Stimulated activated naive CD4-positive, alpha-beta T cell treated with Interleukin-2 at 50 U/mL for 16 hours (primary cell): ENCODE measurements at places on chromosomes 16 and 17.
A peak's percentile ranks its signal among the peaks of the same experiment; 100 is the strongest.

DNA sequence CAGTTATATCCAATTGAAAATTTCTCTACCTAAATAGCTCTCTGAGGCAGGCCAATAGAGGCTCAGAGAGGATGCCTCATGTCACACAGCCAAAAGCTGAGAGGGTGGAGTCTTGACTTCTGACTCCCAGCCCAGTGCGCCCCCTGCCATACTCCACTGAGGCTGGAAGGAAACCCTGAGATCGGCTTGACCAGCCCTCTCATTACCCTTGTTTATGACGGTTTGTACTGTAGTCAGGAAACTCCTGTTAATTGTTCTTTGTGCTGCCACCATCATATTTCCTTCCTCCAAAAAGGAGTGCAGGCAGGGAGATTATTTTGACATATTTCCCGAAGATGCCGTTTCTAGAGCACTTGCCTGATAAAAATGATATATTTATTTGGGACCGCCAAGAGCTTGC lies 107.9 kb downstream of the AIPL1 start:
- no peak for DNase-seq

DNA sequence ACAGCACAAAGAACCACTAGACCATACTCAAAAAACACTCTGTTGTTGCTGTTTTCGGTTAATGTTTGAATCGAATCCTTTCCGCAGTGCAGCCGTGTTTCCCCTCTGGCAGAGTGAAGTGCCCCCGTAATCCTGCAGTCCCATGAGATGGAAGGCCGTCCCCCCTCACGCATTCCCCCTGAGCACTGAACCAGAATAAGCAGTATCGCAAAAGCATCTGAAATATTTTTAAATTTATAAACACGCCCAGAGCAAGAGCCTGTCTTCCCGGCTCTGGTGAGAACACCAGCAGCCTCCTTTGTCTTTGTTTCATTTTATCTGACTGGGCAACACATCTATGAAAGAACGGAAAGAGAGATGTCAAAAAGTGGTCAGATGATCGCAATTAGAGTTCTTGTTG lies 121.0 kb upstream of the ADAMTS18 start:
- DNase-seq: no peak

GRCh38 chr17:77501101-77501566 lies 360.4 kb downstream of the SEC14L1 start:
- no peak for DNase-seq

DNA sequence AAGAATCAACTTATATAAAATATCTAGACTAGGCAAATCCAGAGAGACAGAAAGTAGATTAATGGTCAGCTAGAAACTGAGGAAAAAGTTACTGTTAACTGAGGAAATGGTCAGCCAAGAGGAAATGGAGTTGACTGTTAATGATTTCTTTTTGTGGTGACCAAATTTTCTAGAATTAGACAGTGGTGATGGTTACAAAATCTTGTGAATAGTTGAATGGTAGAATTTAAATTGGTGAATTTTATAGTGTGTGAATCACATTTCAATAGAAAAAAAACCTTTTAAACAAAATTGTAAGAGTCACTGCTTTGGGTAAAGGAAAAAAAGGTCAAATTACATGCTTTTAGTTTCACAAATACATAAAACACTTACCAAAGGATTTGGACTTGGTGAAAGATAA lies 30.0 kb downstream of the APPBP2 start:
- no peak for DNase-seq

- no peak for DNase-seq
Observed at GRCh38 chr17:3727041-3727440, 3.3 kb downstream of the HASPIN start.

DNA sequence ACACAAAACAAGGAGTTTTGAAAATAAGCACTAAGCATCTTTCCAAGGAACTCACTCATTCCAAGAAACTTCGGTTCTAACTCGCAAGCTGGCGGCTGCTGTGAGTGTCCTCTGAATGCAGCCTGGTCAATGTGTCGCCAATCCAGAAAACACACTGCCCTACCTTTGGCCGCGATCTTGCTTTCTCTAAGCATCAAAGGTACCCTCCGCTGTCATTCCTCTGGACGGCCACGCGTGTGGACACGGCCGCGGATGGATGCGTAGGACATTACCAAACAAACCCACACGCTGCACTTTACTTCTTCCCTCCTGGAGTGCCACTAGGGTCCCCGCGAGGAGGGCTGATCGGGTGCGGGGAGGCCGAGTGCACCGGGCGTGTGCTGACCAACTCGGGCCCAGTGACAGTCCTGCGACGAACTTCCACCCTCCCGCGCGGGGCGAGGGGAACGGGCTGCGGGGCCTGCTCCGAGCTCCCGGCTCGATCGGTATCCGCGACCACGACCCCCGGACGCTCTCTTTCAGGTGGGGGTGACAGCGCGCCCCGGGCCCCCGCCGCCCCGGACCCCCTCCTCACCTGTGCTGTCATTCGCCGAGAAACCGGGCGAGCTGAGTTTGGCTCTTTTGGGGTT lies 1.1 kb downstream of the CREBBP start:
- DNase-seq: peak; percentile 8

DNA sequence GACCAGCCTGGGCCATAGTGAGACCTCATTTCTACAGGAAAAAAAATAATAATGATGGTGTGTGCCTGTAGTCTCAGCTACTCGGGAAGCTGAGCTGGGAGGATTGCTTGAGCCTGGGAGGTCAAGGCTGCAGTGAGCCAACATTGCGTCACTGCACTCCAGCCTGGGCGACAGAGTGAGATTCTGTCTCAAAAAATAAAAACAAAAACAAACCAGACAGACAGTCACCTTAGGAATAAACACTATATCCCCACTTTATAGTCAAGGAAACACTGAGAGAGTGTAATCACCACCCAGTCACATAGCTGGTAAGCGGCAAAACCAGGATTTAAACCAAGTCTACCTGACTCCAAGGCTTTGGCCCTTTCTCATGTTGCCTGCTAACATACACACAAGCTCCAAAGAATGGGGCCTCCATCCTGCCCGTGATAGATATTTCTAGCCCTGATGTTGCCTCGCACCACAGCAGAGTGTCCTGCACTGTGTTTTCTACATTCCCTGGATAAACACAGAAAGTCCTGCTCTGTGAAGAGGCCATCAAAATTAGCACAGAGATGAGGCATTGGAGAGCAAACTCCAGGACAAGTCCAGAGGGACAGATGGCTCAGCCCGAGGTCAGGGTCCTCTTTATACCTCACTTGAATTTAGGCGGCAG lies 66.1 kb upstream of the SMURF2 start:
- DNase-seq: no peak

GRCh38 chr16:68447653-68448359 lies 502 bp downstream of the SMPD3 start:
- no peak for DNase-seq

DNA sequence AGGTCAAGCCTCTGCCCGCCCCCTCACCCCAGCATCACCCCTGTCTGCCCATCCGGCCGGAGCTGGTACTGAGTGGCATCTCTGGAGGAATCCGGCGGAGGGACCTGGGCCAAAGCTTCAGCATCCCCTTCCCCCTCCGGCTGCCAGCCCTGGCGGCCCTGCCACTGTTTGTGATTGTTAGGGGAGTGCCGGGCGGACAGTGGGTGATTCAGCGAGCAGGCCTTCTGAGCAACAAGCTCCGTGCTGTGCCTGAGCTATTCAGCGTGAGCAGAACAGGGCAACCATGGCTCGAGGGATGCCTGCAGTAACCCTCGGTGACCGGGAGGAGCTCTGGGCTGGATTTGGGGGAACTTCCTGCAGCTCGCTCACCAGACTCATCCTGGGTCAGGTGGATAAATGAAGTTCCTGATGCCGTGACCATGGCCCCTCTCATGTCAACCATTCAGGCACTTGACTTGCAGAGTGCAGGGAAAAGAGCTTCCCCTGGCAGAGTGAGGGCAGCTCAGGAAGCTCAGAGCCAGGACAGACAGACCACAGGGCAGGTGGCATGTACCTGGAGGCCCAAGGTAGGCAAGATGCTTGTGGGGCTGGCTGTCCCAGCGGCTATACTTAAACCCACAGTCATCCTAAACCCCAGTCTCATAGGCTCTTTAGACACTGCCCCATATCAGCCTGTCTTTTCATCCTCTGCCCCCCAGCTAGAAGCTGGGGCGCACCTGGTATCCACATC lies 24.3 kb upstream of the MLKL start:
- DNase-seq: no peak

DNA sequence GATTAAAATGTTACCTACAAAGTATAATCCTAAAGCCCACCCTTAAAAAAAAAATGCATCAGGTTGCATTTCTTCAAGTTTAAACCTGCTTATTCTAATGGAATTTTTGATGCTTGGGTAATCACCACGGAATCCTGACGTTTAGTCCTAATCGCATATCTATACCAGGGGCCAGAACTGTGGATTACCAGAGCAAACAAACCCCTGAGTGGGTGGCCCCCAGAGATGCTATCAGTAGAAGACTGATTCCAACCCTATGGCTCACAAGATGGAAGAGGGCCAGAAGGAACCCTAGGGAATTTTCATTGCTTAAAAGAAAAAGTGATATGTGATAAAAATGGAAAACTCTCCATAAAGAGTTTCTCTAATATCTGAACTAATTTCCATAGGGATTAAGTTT lies 152.2 kb upstream of the NOG start:
- no peak for DNase-seq

GRCh38 chr17:27489045-27489715 lies 32.9 kb downstream of the KSR1 start:
- DNase-seq: no peak

DNA sequence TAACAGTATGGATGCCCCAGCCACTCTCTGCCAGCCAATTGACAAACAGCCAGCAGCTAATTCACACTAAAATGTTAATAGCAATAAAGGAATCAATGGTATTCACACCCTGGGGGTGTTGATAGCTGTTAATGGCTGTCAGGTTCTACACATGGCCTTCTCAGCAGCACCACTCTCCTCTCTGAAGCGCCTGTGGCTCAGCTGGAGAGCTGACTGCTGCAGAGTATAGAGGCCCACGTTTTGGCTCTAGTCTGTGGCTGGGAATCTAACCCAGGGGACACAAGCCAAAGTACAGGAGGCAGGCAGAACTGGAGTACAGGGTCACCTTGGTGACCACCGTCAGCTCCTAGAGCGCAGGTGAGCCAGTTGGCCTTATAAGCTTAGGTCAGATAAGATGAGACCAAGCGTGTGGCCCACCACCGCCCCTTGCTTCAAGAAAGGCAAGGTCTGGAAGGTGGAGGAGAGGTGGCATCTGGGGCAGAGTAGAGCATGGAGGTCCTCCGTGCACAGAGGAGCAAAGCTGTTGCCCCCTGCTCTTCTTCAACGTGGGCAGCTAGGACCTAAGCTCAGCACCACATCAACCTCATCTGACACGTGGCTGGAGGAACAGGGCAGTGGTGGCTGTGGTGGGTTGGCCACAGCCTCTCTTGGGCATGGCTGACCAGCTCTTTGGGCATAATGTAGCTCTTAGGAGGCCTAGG lies 25.4 kb downstream of the CCR7 start:
- DNase-seq: no peak

- no peak for DNase-seq
Observed at GRCh38 chr17:42780851-42781638, 635 bp downstream of the WNK4 start.

DNA sequence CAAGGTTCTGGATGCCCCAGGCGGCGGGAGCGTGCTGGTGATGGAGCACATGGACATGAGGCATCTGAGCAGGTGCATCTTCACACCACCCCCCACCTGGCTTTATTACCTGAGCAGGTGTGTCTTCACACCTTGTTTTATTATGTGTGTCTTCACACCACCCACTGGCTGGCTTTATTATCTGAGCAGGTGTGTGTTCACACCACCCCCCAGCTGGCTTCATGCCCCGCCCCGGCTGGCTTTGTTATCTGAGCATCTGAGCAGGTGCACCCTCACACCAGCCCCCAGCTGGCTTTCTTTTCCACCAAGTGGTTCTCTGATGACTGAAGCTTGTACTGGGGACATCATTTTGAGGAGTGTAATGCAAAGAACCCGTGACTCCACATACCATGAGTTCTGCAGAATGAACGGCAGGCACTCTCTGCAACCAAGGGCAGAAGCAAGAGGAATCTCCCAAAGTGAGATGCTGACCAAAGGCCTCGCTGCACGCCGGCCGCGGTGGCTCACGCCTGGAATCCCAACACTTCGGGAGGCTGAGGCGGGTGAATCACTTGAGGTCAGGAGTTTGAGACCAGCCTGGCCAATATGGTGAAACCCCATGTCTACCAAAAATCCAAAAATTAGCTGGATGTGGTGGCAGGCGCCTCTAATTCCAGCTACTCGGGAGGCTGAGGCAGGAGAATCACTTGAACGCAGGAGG lies 2.6 kb downstream of the FN3KRP start:
- DNase-seq: no peak

DNA sequence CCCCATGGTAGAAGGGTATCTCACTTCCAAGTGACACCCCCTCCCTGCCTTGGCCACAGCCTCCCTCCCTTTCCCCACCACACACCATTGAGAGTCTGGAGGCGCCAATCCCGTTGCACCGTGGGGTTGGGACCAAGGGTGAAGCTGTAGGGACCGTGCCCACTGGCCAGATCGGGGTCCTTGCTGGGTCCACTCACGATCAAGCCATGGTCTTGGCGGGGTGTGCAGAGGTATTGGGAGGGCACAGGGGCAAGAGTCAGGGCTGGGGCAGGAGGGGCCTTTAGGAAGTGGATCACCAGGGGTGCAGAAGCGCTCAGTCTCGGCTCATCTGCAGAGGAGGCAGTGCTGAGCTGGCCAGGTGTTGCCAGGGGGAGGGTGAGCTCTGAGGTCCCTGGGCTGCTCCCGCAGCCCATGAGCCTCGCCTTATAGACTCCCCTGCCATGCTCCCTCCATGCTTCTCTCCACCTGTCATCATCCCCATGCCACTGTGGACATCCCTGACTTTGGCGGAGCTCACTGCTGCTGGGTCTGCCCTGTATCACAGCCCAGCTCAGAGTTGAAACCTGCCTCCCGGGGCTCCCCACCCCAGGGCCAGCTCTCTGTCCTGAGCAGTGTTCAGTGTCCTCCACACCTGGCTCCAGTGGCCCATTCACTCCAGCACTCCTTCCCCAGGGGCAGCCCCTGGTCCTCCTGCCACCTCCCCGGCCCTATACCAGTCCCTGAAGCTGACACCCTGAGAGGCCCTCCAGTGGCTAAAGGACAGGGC lies 8.3 kb downstream of the CDH16 start:
- DNase-seq: no peak

DNA sequence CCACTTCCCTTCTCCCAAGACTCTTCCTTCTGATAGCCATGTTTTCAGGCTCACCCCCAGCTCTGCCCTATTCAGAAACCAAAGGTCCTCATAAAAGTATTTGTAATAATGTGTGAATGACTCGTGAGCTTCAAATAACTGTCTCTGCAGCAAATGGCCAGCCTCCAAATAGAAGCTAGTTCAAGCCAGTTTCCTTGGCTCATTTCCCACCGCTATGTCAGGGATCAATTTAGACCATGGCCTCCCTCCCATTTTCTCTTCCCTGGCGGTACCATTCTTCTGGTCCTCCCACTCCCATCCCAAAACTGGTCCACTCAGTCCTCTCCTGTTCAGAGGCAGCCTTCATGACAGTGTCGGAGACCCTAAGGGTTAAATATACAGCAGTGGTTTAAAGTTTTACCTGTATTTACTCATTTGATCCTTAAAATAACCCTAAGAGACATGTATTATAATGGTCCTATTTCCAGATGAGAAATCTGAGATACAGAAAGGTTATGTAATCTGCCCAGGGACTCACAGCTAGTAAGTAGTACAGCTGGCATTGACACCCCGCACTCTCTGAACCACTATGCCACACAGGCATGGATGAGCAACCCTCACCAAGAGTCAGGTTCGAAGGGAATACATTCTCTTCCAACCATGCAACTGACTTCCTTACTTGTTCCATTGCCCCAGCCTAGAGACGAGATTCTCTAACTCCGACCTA lies 42.9 kb downstream of the GAS7 start:
- DNase-seq: no peak

- DNase-seq: no peak
Observed at GRCh38 chr16:4745274-4745569, 10.9 kb downstream of the DNAAF8 start.
